Cerebellar nuclear complex (tissue), 1 donor: ENCODE measurements at places on chromosomes 5 and 9.

- no peak for DNase-seq
These were observed 848.8 kb upstream of the DMAC1 start for GRCh38 chr9:8648271-8648845.

- DNase-seq = no peak
These were observed 11.0 kb downstream of the SPARC start for GRCh38 chr5:151675611-151676313.

DNA sequence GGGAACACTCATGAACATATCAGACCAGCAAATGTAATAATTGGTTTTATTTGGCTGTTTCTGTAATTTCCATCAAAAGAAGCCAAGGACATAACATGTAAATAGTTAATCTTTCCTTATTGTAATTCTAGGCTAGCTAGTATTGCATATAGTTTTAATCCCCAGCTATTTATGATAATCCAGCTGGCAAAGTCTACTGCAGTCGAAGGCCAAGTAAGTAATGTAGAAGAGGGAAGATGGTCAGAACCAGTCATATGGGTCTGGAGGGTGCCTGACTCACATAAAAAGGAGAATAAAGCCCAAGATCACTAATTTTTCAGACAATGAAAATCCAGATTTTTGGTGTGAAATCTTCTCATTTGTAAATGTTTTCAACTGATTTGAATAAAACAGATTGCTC, 106.3 kb downstream of the CCDC192 start:
- no peak for DNase-seq

- no peak for DNase-seq
These were observed 213.3 kb downstream of the IRX2 start for GRCh38 chr5:2538169-2538568.

DNA sequence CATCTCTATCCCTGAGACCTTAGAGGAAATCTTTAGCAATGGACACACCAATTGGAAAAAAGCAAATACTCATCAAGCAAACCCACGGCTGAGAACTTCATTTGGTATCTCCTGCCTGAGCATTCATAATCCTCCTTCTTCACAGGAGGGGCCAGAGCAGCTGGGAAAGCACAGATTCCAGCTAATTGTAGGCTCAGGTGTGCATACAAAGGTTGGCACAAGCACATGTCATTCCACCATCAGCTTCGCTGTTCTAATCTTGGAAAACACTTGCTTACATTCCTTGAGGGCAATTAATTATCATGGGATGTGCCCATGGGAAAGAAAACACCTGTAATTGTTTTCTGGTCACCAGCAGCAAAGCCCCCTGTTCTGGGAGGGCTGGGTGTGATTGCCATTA, 376.6 kb downstream of the SPOCK1 start:
- no peak for DNase-seq
